ENCODE measurements at places on chromosomes 5 and 9.

- peak; percentile 18 for DNase-seq
Observed at GRCh38 chr5:174501461-174502069, 222.8 kb upstream of the MSX2 start.

- no peak for DNase-seq
Observed at GRCh38 chr9:134331186-134332025, 5.2 kb downstream of the RXRA start.

GRCh38 chr5:35754481-35754880 lies 102.2 kb upstream of the IL7R start:
- no peak for DNase-seq

- no peak for DNase-seq
Observed at GRCh38 chr9:127983847-127984289, 3.1 kb upstream of the EEIG1 start.

DNA sequence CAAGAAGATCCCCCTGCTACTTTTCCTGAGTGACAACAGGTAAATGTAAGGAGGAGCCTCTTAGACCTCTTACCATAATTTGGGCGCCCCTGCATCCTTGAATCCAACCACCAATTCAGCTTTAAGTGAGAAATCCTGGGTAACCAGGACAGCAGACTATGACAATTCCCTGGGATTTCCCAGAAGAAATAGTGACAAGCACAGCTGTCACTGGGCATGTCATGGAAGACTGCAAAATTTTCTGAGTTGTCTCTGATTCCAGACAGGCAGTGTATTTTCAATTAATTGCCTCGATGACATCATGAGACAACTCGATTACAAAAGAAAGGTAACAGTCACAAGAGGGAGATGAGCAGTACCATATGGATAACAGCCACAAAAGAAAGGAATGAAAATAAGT lies 256.9 kb downstream of the BNC2 start:
- DNase-seq: no peak

DNA sequence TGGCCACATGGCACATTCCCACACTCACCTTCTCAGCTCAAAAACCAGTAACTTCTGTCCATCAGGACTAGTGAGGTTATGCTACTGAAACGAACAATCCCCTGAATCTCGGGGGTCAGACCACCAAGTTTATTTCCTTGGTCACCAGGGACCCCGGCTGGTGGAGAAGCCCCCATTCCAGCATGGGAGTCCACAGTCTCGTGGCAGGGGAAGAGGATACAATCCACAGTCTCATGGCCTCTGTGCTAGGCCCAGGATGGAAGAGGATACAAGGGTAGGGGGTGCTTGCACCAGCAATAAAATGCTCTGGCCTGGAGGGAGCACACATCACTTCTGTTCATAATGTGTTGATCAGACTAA lies 7.4 kb upstream of the CARD19 start:
- no peak for DNase-seq

Data from epithelial cell of proximal tubule (primary cell).